ENCODE measurements at places on chromosomes 12 and 14.

DNA sequence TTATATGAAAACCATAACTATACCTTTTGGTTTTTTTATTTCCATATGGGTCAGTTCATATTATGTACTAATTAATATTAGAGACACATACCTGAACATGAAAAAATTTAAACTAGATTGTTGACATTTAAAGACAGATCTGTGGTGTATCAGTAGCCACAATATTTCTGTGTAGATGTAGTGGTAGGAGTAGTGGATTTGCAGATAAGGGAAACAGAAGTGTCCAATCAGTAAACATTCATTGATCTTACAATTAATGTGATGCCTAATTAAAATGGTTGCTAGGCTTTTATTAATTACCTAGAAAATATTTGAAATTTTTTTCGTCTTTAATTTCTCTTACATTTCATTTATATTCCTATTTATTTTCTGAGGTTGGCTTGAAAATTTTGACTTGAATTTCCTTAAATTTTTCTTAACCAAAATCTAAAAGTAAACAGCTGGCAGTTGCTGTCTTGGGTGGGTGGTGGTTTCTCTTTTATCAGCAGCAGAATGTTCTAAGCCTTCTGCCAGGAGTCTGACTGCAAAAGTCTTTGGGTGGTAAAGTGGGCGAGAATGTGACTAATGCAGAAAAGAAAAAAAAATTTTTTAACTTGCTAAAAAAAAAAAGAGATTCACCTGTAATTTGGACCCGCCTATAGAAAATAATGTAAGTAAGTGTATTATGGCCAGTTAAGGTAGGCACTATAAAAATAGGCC lies 2.4 kb downstream of the FGFR1OP2 start:
- DNase-seq = no peak

DNA sequence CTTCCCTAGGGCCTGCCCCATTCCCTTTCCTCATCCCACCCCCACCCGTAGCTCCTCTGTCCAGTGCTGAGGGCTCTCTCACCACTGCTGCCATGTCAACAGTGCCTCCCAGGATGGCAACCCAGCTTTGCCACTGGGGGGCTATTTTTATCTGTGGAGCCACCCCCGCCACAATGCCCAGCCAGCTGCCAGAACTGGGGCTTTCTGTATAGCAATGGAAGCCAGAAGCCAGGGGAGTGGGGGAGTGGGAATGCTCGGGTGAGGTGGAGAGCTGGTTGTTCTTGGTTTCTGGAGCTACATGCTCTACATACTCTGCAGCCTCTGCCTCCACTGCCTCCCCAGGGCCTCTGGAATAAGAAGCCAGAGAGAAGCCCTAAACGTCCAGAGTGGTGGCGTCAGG lies 8.9 kb downstream of the PDE1B start:
- DNase-seq = no peak

- DNase-seq = peak; percentile 37
These were observed 947 bp downstream of the GAS2L3 start for GRCh38 chr12:100574187-100575074.

- DNase-seq = no peak
These were observed 301.3 kb downstream of the AEBP2 start for GRCh38 chr12:19740472-19741131.

GRCh38 chr14:92568621-92569479 lies 55.3 kb downstream of the RIN3 start:
- no peak for DNase-seq

DNA sequence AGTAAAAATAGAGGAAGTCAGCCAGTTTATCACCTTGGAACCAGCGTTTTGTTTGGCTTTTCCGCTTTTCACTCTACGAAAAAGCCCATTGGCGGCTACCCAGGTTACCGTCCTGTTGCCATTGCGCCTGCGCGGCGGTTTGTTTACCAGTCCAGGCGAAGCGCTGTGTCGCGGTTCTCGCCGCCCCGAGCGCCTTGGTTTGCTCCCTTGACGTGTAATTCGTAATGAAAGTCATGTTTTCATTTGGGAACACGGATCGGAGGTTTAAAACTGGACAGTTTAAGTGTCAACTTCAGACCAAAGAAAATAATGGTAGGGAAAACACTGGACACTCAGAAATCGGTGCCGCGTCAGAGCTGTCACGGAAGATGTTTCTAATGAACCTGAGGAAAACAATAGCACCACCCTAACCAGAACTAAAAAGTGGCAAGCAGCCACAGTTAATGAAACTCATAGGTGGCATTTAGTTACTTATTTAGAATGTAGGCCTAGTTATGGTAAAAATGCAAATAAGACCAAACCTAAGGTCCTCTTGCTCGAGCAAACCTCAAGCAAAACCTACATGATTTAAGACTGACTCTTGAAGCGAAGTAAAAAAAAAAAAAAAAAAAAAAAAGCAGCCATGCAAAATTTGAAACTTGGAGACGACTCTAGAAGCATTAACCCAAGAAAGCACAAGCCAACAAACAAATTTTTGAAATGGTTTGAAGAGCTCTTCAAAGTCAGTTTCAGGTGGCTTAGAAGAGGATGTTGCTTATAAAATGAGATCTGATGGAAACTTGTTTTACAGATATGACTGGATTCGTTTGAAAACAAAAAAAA lies 790 bp upstream of the GPR19 start:
- peak; percentile 89 for DNase-seq

Measured in fibroblast of villous mesenchyme (primary cell).